ENCODE measurements at places on chromosomes 13 and 19.
A peak's percentile ranks its signal among the peaks of the same experiment; 100 is the strongest.

GRCh38 chr19:5545984-5546383, 21.8 kb downstream of the TINCR start:
- DNase-seq: no peak

- no peak for DNase-seq
These were observed 334.2 kb upstream of the SGCG start for GRCh38 chr13:22846551-22846950.

GRCh38 chr19:44684892-44685863, 13.8 kb upstream of the CEACAM16 start:
- DNase-seq: no peak

DNA sequence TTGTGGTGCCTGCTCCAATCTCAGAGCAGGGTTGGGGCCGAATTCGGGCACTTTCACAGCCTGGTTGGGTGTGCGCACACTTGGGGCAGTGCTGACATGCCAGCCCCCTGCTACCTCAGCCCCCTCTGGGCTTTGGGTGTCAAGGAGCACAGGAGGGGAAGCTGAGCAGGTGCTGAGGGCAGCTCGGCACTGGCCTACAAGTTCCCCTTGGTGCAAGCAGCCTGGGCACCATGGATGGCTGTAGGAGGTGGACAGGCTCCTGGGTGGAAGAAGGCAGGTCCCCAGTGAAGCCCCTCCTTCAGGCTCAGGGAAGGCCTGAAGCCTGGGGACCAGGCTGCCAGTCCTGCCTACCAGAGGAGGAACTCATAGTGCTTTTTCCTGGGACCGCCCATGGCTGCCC, 326.6 kb downstream of the NDFIP2 start:
- no peak for DNase-seq

- DNase-seq: peak; percentile 35
These were observed 17.9 kb downstream of the ALG5 start for GRCh38 chr13:36981156-36981743.

DNA sequence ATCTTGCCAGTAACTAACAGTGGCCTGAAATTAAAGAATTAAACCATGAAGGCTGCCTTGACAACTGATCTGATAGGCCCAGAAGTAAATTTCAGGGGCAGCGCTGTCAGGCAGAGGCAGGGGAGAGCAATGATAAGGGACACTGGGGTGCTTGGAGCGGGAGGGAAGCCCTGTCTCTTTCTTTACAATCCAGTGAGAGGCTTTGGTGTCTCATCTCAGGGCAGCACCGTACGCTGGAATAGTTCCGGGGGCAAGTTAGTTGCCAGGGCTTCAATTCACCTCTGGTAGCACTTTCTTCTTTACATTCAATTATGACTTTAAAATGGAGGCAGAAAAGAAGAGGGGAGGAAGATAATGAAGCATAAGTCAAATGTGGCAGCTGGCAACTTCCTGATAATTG, 74.6 kb downstream of the CBY2 start:
- no peak for DNase-seq

GRCh38 chr19:49442771-49443365, 1.5 kb upstream of the SLC17A7 start:
- peak; percentile 81 for DNase-seq

DNA sequence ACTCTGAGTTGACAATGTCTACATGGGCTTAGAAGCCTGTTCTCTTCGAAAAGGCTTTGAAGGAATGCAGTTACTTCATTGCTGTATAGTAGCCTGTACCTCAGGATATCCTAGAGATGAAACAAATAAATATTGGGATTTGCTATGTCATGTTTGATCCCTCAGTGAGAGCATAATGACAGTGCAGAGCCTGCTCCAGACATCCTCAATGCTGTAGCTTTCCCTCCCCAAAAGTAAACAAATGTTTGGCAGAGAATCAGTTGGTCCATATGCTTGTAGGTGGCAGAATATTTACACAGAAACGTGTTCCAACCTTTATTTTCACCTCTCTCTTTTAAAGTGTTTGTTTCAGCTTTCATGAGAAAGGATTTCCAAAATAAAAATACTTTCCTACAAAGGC, 515.3 kb upstream of the SGCG start:
- DNase-seq: no peak

DNA sequence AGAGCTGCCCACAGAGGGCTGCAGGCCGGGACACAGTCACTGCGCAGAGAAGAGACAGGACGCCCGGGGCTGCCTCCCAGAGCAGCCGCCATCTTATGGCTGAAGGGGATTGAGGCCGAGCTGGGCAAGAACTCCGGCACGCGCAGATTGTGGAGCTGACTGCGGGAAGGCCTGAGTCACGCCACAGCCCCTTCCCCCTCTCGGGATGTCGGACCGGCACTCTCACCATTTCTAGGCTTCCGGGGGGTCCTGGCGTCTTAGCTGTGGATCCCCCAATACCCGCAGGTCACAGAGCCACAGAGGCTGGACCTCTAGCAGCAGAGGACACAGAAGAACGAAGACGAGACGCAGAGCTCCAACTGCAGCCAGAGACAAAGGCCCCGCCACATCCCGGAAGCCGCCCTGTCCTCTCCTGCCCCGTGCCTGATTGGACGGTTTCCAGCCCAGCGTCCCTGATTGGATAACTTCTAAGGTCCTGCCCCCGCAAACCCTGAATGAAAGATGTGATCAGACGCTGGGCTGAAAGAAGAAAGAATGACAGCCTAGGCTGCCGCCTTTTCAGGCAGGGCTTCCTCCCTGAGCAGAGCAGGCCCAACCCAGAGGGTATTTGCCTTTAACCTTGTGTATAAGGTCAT, at the start of gene ZNF43:
Gene ZNF43, minus strand, starts transcription at position 373 of the 635 bp plus-strand sequence. Its CDS starts 144 bp downstream, at position 229.
- DNase-seq: peak; percentile 82

DNA sequence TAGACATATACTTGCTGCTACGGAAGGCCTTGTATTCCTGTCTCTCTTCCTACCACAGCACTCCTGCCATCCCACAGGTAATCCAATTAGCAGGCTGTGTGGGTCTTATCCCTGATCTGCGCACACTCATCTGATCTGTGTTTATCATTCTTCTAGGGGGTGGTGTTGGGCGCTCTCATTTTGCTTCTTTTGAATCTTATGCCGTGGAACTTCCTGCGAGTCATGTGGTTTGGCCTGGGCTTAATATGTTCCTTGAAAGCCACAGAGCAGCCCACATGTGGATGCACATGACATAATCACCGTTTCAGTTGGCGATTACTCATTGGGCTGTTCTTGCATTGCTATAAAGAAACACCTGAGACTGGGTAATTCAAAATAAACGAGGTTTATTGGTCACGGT, 7.5 kb downstream of the RASA3 start:
- DNase-seq: peak; percentile 62

DNA sequence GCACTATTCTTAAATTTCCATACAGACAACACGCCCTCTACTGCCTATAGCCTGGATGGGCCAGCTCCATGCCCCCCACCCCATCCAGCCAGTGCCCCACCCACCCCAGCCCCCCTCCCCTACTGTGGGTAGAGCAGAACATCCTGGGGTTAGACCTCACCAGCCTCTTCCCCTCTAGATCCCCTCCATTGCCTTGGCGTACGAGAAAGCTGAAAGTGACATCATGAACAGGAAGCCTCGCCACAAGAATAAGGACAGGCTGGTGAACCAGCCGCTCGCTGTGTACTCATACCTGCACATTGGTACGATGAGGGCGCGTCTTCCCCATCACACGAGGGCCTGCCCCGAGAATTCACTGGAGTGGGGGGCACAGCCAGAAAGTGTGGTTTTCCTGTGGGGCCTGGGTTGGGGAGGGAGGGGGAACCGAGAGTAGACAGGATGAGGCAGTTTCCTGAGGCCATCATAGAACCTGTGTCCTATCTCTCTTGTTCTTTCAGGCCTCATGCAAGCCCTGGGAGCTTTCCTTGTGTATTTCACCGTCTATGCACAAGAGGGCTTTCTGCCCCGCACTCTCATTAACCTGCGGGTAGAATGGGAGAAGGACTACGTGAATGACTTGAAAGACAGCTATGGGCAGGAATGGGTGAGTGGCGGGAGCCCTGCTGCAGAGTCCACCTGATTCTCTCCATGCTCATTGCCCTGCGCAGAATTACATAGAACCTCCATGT, 29.1 kb downstream of the ATP12A start:
- peak; percentile 52 for DNase-seq

GRCh38 chr13:84651288-84651687, 769.0 kb upstream of the SLITRK1 start:
- no peak for DNase-seq

DNA sequence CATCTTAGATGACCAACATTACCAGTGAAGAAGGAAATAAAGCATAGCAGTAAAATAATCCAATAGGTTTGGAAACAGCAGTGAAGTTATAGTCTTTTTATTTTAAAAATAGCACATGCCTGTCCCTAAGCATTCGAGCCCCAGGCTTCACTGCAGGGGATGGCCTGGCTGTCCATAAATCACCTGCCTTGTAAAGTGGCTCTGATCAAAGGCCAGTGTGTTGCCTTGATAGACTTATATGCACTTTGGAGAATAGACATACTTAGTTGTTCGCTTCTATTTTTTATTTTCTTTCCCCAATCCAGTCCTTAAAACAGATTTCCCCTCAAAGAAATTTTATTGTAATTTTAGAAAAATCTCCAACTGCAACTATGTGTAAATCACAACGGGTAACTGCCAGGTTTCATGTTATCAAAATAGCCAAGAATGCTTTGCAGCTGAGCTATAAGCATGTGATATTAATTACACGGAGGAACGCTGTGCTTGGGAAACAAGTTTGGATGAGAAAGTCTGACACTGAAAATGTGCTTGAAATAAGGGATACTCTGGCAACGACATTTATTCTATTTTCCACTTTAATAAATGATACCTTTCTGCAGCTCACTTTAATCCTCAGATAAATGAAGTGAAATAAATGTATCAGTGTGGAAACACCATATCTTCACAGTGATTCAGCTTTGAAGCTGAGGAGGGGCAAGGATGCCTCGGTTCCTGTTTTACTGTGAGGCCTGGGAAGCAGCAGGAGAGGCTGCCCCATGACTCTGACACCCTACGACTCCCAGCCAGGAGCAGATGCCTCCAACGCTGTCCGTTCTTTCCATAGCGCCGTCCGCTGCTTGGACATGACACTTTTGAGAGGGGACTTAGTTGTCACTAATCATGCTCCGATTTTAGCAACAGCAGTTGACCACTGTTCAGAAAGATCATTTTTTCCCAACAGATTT, 5.5 kb upstream of the METTL21C start:
- no peak for DNase-seq

- no peak for DNase-seq
These were observed at the start of gene TRAPPC6A for GRCh38 chr19:45177817-45178261. Gene TRAPPC6A, minus strand, starts transcription at chr19:45178237. Its CDS starts 19 bp downstream, at chr19:45178218.

DNA sequence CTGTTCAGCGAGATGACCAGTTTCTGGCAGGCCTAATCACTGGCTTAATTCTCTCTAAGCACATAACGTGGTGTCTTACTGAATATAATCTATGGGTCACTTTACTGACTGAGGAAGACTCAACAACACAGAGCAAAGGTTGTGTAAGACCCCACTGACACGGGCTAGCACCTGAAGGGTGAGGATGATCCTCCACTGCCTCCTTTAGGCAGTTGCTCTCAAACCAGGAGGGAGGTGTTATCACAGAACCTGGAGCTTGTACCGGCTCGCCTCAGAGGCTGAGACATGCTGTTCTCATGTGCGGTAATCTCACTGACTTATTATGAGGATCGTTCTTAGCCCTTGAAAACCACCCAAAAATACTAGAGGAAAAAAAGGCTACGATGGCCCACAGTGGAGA, 28.3 kb downstream of the RCBTB2 start:
- no peak for DNase-seq

GRCh38 chr13:50129081-50129705, 113.9 kb downstream of the KCNRG start:
- DNase-seq: no peak
